AG10803 (cell line): ENCODE measurements at places on chromosomes 7 and 10.

DNA sequence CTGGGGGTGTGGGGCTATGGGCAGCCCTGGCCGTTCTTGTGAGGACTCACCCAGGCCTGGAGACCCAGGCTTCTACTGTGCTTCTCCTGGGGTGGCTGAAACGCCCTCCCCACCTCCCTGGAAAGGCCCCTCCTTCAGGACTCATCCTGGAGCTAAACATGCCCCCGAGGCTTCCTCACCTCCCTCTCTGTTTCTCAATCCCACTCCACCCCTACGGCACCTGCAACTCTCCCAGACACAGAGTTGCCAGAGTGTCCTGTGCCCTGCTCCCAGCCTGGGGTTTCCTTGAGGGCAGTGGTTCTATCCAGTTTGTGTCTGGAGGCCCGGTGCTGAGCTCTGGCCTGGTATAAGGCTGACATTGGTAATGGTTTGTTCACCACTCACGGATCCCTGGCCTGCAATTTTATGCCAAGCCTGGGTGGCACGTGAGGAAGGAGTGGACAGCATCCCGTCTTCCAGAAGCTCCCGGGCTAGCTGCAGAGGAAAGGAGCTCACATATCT is 68.0 kb downstream of the GRID1 start:
- DNase-seq = no peak

DNA sequence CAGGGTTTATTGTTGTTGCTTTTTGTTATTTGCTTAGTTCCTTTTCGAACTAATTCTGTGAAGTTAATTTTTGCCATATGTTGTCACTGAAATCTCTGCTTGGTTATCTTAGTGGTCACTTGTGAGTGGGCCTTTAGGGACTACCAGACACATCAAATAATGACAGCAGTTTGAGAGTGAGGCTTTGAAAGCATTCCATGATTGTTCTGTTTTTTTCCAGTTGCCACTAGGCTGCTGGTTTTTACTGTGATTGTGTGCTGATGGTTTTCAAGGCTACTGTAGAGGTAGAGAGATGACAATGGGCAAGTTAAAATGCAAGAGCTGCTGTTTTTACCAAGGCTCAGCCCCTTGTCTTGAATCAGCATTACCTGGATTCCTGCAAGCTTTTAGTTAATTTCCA is 20.0 kb downstream of the SEPTIN7 start:
- DNase-seq = no peak

GRCh38 chr10:86649471-86650150 is 4.7 kb upstream of the OPN4 start:
- no peak for DNase-seq

GRCh38 chr7:2927592-2927991 is 83.5 kb upstream of the GNA12 start:
- DNase-seq = no peak

DNA sequence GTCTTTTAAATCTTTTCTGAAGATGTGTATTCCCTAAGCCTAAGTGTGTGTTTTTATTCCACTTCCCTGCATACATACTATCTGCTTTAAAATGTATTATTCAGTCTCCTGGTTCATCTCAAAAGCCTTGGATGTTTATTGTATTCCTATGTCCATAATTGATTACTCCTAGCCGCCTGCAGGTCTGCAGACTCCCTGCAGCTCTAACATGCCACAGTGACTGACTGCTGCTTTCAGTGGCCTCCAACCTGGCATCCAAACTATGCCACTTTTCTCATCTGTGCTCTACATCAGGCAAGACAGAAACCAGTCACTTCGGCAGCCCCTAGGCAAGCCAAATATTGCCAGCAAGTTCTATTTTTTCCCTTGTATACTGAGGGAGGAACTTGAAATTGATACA is 81.7 kb downstream of the ABCA13 start:
- no peak for DNase-seq

GRCh38 chr7:113561446-113561845 is 357.4 kb downstream of the PPP1R3A start:
- peak; percentile 8 for DNase-seq

DNA sequence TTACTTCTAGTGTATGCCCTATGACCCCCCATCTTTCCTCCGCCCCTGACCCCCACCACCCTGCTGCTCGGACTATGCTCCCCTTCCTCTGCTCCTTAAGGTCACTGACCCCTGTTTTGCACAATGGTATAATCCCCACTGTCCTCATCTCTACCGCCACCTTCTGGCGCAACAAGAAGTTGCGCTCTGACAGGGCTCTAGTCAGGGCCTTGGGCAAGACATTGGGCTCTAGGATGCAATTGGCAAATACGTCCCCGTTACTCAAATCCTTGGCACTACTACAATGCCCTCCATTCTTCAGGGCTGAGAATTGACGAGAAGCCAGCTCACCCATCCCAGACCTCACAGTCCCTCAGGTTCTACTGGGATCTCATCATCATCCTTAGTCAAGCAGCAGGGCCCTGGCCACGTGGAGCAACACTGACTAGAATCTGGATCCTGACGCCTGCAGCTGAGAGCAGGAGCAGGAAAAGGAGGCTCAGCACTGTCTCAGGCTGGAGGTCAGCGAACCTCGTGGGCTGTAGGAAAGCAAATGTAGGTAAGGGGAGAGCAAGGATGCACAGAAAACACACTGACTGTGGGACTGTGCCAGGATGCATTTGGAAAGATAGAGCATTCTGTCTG is 10.6 kb downstream of the LRIT2 start:
- no peak for DNase-seq

DNA sequence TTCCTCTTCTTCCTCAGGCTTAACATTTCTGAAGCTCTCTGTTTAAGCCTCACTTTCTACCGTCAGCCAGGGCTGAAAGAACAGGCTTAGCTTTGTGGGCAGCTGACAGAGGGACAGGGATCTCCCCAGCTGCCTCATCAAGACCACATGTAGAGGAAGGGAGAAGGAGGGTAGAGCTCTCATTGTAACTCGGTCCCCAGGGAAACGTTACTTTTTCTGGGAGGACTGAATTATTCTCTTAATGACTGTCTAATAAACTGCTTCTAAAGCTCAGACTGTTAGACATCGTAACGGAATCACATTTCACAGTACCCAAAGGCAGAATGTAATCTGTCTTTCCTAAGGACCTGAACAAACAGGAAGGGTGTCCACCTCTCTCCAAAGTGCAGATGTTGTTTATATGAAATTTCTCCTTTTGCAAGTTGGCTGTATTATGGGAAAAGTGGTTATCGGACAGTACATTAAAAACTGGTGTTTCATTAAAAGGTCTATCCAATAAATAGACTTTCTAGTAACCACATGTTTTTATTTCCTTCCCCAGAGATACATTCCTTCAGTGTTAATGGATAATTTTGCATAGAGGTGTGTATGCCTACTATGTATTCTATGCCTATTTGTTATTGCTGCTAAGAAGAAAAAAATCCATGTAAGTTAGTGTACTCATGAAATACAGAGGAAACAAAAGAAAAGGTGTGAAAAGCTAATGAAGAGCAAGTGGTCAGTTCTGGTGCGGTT is 144.2 kb downstream of the CTTNBP2 start:
- no peak for DNase-seq

GRCh38 chr7:26630941-26631580 is 233.3 kb downstream of the SKAP2 start:
- DNase-seq = no peak

- DNase-seq = no peak
Measured at GRCh38 chr7:13724977-13725566, 264.4 kb downstream of the ETV1 start.

DNA sequence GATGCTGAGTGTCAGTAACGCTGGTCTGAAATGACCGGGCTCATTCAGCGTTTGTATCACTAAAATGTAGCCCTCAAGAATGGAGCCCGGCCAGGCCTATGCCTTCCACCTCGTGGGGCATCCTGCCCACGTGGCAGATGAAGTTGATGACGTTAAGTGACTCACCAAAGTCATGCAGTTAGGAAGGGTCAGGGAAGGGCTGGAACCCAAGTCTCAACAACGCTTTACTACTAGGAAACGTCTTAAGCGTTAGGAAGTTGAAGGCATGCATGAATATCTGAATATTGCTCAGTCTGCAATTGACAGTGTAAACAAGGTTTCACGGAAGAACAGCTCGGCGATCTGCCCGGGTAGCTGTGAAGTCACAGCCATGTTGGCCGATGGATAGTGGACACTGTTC is 14.0 kb upstream of the UBE3C start:
- DNase-seq = no peak

- no peak for DNase-seq
Measured at GRCh38 chr10:128971374-128972035, 495.5 kb upstream of the MGMT start.

DNA sequence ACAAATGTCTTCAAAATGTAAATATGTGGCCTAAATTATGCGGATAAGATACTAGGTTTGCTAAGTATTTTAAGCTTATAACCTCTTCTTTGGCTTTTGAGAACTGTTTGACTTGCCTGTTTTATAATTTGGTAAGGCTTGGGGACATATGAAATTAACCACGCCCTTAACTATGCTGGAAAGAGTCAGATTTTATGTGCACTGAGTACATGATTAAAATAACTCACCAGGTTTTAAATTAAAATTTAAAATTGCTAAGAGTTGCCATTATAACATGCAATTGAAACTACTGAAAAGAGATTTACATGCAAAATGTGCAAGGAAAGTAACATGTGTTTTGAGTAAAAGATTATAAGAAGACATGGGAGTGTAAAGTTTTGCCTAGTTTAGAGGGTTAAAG is 141.9 kb downstream of the WDR11 start:
- no peak for DNase-seq

DNA sequence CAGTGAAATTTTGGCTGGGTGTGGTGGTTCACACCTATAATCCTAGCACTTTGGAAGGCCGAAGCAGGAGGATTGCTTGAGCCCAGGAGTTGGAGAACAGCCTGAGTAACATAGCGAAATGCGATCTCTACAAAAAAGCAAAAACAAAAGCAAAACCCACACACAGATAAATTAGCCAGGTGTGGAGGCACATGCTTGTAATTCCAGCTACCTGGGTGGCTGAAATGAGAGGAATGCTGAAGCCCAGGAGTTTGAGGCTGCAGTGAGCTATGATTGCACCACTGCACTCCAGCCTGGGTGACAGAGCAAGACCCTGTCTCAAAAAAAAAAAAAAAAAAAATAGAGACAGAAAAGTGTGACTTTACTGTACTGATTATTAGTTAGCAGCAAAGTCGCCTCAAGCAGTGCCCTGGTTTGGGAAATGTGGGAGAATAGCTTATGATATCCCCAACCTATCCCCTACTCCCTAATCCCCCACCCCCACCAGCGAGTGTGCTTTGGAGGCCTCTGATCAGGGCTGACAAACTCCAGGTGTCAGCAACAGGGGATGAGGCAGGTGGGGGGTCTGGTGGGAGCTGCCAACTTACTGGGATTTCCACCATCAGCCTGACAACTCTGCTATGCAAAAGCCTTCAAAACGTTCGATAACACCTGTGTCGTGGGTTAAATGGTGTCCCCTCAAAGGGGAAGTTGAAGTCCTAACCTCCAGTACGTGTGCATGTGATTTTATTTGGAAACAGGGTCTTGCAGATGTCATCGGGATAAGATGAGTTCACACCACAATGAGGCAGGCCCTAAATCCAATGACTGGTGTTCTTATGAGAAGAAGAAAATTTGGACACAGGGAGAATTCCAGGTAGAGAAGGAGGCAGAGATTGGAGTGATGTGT is 124.7 kb upstream of the SDK1 start:
- DNase-seq = no peak

GRCh38 chr7:124752310-124752709 is 13.3 kb downstream of the GPR37 start:
- DNase-seq = peak; percentile 8

DNA sequence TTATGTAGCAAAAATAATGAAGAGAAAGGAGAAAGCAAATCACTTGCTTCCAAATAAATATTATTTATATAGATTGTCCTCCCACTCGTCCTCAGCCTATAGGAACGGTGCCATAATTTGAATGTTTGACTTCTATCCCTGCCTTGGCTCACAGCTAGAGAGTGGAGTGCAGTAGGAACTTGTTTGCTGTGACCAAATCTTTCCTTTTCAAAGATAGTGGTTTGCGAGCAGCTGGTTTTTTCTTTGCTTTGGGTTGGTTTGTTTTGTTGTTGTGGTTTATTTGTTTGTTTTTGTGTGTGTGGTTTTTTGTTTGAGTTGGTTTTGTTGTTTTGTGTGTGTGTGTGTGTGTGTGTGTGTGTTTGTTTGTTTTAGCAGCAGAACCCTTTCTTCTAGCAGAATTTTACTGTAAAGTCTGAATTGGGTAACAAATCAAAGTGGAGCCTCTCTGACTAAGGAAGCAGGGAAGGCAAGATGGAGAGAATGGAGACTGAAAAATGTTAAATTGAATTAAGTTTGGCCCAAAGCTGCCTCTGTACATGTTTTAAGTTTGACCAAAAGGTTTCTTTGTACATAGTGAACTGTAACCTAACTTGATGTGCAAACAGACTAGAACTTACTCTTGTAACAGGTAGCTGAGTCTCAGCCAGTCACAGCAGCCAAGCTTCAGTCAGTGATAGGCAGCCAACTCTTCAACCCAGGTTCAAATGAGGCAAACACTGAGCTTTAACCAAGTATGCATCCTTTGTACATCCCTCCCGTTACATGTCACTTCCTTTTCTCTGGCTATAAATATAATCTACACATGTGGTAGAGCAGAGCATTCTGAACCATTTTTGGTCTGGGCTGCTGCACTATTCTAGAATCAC is 149.5 kb upstream of the LRGUK start:
- DNase-seq = no peak

- peak; percentile 70 for DNase-seq
Measured at GRCh38 chr7:139682136-139683013, 95.4 kb downstream of the HIPK2 start.

- DNase-seq = no peak
Measured at GRCh38 chr7:99782012-99782953, 1.7 kb downstream of the CYP3A4 start.

GRCh38 chr7:73722785-73723184 is 3.3 kb upstream of the STX1A start:
- no peak for DNase-seq

DNA sequence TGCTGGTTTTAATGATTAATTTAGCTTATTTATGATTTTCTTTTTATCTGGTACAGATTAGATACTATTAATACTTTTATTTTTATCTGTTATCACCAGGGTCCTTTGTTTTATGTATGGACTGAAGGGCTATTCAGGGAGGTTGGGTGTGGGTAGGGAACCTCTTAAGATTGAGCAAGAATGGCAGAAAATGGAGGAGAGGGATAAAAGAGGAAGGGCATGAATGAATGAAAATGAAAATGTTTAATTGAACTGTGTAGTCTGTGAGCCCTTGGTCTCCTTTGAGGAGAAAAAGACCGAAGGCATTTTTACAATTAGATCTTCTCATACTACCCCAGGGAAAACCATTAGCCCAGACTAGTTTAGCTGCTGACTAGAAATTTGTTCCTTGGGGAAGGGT is 93.1 kb downstream of the CDK14 start:
- no peak for DNase-seq

- DNase-seq = no peak
Measured at GRCh38 chr7:44278451-44279161, 46.8 kb downstream of the CAMK2B start.
